ENCODE measurements at places on chromosomes 12 and 14. TPM values are rescaled to one million over a fixed set of nuclear protein-coding genes. Genes with fewer than 3 reads are reported as not detected.

Gene PIWIL1
- total RNA-seq = not detected

Gene GPD1
- 0.16 TPM for total RNA-seq

Gene RNF212B
- not detected for total RNA-seq

Gene PMEL
- total RNA-seq = 1.2 TPM

Gene LBHD2
- not detected for total RNA-seq

Gene PTHLH
- total RNA-seq = not detected

Gene FAM186B
- not detected for total RNA-seq

Gene TGM1
- 3.0 TPM for total RNA-seq

- H3K4me1 ChIP-seq = peaks cover 3% of the 10 kb centered on the region
- no peak for DNase-seq
- H3K27me3 ChIP-seq = peaks cover 9% of the 10 kb centered on the region
- H3K4me3 ChIP-seq = no peak overlapping the region
These were observed 98.3 kb downstream of the SPTSSA start for GRCh38 chr14:34363733-34364134.

DNA sequence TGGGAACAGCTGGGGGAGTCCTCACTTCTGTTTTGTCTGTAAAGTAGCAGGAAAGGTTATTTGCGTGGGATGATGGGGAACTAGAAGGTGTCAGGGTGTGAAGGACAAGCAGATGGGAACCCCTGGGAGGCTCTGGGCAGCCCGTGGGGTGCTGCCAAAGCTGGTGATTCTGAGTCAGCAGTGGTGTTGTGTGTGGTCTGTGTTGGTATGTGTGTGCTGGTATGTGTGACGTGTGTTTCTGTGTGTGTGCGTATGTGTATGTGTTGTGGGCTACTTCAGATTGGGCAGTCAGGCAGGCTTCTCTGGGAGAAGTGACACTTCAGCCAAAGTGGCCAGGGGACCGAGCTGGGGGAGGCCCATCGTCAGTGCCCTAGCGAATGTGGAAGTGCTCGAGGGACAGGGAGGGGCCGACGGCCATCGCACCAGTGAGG is 15.3 kb upstream of the BDKRB2 start:
- no peak for DNase-seq
- peaks cover 29% of the 10 kb centered on the region for H3K27me3 ChIP-seq
- H3K27ac ChIP-seq = no peak overlapping the region
- H3K36me3 ChIP-seq = no peaks in the 10 kb centered on the region
- peaks cover 2% of the 10 kb centered on the region for H3K4me1 ChIP-seq

DNA sequence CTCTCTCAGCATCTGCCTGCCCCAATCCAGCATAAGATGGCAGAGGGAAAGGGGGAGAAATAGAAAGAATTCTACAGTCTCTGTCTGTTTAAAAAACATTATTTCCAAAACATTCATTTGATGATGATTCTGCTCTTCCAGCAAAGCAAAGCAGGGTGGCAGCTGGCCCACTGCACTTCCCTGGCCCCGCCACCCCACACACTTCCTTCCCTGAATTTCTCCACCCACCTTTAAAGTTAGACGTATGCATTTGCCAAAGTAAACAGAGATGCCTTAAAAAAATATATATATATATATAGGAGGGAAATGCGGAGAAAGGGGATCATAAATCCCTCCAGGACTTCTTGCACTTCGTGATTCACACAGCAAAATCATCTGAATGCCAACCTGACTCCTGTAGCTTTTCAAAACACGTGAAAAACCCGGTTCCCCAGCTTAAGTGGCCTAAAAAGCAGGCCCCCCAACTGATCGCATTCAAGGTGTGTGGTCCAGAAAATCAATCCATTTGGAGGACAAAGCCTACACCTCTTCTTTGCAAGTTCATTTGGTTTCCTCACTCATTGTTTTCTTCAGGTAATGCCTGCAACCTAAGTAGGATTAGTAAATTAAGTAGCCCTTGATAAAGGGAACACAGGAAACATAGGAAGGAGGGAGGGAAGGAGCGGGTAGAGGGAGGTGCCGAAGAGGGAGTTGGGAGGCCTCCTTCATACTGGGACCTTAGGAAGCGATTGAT is 68.8 kb downstream of the LLPH start:
- H3K4me3 ChIP-seq = no peak overlapping the region
- H3K27ac ChIP-seq = no peak overlapping the region
- H3K36me3 ChIP-seq = no peaks in the 10 kb centered on the region
- H3K4me1 ChIP-seq = peaks cover 11% of the 10 kb centered on the region
